ENCODE measurements at places on chromosomes 6 and 20. TPM values are rescaled to one million over a fixed set of nuclear protein-coding genes. Genes with fewer than 3 reads are reported as not detected.

Gene CSNK2B
- 148 TPM for total RNA-seq

Gene SYCP2L
- not detected for total RNA-seq

Gene MOCS1
- 0.47 TPM for total RNA-seq

Gene CD93
- total RNA-seq = 1.2 TPM

Gene ZSCAN23
- 1.1 TPM for total RNA-seq

Gene ATXN1
- total RNA-seq = 94.7 TPM

Gene CDSN
- total RNA-seq = not detected

Gene ENPP5
- 0.89 TPM for total RNA-seq

Gene CSTF1
- 50.1 TPM for total RNA-seq

Gene ESF1
- total RNA-seq = 13.5 TPM

Gene COL11A2
- total RNA-seq = 1.6 TPM

Gene NMBR
- not detected for total RNA-seq

DNA sequence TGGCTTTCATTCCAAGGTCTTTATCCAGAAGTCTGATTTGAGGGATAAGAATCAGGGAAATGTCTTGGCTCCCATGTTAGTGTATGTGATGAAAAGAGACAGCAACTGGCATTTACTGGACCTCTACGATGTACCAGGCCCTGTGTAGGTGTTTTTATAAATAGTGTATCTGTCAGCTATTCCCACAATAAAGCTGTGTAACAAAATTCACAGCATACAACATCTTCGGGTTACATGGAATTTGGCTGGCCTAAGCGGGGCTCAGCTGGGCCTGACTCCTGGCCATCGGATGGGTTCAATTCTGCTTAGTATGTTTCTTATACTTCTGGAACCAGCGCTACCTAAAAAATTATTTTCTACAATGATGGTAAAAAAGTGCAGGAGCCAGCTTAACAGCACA is 128.2 kb downstream of the SNX5 start:
- no peak for DNase-seq

- DNase-seq = no peak
Observed at GRCh38 chr6:35790683-35791082, 6.4 kb downstream of the CLPS start.

GRCh38 chr6:138959521-138959920 is 28.5 kb downstream of the REPS1 start:
- no peak for DNase-seq

DNA sequence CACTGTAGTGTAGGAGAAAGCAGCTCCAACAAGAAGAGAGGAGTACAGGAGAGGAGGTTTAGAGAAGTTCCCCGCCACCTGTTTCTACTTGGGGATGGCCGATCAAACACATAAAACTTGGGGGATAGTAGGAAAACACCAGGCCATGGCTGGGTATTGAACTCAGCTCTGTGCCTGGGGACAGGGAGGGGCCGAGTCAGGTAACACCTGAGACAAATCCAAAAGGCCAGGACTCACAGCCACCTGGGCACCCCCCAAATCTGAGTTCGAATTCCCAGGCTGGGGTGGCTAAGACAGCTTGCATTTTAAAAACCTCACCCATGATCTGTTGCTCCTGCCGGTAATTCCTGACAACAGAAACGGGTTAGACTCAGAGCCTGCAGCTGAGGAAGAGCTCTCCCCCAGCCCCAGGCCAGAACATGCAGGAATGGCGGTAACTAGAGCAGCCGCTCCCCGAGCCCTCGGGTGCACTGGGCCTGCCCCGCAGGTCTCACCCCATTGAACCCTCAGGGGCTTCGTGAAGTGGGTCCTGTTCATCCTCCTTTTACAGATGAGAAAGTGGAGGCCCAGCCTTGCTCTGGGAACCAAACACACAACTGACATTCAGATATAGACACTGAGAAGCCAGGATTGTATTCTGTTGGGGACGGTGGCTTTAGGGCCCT is 61.0 kb downstream of the TCP11 start:
- DNase-seq = no peak

GRCh38 chr20:57315976-57316480 is 13.6 kb upstream of the SPO11 start:
- no peak for DNase-seq

DNA sequence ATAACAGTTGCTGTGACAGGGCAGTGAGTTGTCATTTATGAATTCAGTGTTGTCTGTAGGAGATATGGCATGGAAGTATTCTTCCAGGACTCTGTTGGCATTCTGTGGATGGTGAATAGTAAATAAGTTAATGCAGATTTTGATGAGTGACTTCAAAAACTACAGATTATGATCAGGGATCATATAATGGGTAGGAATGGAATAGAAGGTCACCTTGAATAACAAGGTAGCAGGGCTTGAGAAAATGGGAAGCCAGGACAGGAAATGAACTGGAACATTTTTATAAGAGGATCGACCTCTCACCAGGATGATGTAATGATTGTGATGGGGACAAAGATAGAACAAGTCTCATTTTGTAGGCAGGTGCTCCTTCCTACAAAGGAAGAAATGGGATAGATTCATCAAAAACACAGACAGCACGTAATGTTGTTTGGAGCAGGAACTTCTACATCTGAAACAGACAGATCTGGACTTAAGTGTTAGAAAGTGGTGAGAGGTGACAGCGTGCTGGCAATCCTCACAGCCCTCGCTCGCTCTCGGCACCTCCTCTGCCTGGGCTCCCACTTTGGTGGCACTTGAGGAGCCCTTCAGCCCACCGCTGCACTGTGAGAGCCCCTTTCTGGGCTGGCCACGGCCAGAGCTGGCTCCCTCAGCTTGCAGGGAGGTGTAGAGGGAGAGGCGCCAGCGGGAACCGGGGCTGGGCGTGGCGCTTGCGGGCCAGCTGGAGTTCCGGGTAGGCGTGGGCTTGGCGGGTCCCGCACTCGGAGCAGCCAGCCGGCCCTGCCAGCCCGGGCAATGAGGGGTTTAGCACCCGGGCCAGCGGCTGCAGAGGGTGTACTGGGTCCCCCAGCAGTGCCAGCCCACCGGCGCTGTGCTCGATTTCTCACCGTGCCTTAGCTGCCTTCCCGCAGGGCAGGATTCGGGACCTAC is 30.8 kb upstream of the SSR1 start:
- no peak for DNase-seq

DNA sequence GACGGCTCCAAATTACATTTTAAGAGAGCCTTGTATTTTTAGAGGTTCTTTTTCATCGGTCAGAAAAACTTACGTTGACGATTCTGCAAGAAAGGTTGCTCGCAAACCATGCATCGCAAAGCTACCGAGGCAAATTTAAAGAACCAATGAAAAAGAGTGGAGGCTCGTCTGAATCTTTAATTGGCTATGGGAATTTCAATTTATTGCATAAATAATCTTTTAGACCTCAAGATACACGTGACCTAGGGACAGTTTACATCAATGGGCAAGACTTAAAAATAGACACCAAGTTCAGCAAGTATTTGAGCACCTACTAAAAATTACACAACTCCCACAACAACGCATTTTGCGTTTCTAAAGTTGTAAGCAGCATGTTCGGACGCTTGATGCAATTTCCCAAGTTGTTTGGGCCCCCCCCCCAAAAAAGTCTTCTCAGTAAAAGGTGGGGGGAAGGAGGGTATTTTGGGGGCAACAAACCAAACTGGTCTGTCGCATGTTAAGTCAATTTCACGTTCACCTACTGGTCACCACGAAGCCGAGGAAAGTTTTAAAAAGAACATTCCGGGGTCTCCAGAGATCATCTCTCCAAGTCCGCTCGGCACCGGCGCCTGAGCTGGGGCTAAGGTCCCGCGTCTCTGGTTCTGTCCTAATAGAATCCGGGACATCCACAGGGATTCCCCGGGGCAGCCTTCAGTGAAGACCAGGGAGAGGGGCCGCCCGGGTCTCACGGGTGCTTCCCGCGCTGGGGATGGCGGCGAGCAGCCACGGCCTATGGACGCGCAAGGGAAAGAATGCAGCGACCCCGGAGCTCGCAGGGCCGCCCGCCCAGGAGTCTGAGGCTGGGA is 851 bp downstream of the SNX5 start:
- DNase-seq = no peak

DNA sequence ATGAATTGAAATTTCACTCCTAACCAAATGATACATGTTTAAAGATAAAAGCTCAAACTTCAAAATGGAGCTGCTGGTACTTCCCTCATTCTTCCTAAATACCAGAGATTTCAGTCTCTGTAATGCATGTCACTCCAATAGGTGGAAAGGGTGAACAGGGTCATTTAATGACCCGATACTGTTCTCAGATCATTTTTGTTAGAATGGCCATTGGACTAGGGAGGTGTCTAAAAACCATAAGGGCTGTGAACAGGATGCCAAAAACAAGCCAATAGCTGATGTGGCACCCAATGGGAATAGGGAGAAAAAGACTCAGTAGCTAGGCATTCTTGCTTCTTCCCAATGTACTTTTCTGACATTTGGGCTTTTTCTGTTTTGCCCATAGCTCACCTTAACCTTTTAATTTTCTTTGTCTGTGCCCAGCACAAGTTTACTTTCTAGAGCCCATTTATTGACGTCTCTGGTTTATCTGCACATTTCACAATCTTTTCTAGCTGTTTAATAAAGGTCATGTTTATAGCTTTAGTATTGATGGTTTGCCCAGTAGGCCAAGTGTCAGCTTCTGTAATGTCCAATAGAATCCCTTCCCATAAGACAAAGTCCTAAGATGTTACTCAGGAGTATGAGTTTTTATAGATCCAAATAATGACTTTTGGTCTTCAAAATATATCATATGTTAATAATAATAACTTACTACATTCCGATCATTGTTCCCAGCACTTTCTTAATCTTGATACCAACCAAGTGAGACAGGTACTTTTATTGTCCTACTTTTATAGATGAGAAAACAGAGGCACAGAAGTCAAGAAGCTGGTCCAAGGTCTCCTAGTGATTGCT is 24.3 kb upstream of the FLRT3 start:
- no peak for DNase-seq

- DNase-seq = no peak
Observed at GRCh38 chr6:4592026-4592425, 184.2 kb upstream of the CDYL start.

- DNase-seq = no peak
Observed at GRCh38 chr6:164129218-164129617, 714.7 kb downstream of the QKI start.

- no peak for DNase-seq
Observed at GRCh38 chr20:62506087-62506486, 30.3 kb upstream of the GATA5 start.

- no peak for DNase-seq
Observed at GRCh38 chr6:47168180-47168579, 126.0 kb upstream of the ADGRF1 start.

DNA sequence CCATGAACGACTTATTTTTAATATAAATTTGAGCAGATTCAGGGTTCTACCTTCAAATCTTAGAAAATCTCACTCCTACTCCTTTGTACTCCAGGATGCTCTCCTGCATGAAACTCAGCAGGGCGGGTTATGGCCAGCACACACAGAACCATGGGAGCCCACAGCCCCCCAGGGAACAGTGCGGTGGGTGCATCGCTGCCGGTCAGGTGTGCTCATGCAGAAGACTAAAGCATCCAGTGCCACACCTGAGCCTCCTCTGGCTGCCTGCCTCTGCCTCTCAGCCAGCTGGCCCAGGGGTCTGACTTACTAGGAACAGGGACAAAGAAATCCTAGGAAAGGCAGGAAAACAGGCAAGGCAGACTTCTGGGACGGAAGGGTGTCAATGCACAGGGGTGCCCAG is 31.8 kb downstream of the EZR start:
- no peak for DNase-seq

DNA sequence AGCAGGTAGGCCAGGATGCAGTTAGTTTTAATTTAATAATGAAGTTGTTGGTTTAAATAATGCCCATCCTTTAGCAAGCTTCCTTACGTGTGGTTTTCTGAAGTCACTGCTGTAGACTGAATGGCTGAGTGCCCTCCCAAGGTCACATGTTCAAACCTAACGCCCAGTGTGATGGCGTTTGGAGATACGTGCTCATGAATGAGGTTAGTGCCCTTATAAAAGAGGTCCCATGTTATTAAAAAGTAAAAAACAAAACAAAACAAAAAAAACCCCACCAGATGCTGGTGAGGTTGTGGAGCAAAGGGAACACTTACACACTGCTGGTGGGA is 16.3 kb downstream of the LRP11 start:
- no peak for DNase-seq

- no peak for DNase-seq
Observed at GRCh38 chr6:12748411-12748810, 31.8 kb downstream of the PHACTR1 start.

DNA sequence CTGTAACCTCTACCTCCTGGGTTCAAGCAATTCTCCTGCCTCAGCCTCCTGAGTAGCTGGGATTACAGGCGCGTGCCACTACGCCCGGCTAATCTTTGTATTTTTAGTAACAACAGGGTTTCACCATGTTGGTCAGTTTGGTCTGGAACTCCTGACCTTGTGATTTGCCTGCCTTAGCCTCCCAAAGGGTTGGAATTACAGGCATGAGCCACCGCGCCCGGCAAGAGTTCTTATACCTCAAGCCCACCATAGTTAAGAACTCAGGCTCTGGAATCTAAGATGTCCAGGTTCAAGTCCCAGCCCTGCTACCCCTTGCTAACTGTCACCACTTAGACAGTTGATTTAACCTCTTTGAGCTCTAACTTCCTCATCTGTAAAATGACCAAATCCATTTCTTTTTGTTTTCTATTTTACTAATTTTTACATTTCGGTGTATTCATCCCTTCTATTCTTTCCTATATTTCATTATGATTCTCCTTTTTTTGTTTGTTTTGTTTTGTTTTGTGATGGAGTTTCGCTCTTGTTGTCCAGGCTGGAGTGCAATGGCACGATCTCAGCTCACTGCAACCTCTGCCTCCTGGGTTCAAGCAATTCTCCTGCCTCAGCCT is 104.8 kb upstream of the ZNF217 start:
- no peak for DNase-seq

GRCh38 chr20:17533396-17533795 is 2.2 kb upstream of the BFSP1 start:
- DNase-seq = peak; percentile 9

DNA sequence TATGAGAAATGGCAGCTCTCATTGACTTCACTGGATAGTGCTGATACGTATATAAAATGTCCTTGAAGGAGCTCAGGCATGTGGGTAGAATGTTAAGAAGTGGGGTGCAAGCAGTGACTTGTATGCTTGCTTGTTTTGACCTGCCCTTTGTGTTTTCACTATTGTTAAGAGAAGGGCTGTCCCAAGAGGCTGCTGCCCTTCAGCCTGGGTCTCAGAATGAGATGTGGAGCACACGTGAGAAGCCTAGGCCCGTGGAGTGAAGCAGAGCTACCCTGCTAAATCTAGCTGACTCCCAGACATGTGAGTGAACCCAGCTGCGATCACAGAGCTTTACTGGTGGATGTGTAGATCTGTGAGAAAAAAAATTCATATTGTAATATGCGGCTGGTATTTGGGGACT is 305.3 kb upstream of the RGS17 start:
- no peak for DNase-seq

GRCh38 chr6:51241376-51241775 is 422.7 kb downstream of the TFAP2B start:
- no peak for DNase-seq

DNA sequence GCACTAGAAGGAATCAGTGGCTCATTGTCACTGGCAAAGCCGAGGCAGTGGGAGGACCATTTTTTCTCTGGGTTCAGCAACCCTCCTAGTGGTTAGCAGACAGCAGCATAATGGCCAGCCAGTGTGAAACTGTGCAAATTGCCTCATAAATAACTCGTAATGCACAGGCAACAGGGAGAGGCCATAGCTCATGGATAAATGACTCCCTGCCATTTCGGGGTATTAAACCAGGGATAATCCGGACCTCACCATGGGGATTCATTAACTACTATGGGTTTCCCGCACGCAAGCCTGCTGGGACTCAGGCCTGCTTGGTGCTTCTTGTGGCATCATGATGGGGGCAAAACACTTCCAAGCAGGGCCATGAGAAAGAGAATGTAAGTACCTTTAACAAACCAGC is 158.2 kb upstream of the CHD6 start:
- no peak for DNase-seq

GRCh38 chr20:5486377-5487054 is 169.8 kb upstream of the PROKR2 start:
- no peak for DNase-seq
